Activated naive CD8-positive, alpha-beta T cell treated with anti-CD3 and anti-CD28 coated beads for 36 hours (primary cell): ENCODE measurements at places on chromosomes 4 and X.

DNA sequence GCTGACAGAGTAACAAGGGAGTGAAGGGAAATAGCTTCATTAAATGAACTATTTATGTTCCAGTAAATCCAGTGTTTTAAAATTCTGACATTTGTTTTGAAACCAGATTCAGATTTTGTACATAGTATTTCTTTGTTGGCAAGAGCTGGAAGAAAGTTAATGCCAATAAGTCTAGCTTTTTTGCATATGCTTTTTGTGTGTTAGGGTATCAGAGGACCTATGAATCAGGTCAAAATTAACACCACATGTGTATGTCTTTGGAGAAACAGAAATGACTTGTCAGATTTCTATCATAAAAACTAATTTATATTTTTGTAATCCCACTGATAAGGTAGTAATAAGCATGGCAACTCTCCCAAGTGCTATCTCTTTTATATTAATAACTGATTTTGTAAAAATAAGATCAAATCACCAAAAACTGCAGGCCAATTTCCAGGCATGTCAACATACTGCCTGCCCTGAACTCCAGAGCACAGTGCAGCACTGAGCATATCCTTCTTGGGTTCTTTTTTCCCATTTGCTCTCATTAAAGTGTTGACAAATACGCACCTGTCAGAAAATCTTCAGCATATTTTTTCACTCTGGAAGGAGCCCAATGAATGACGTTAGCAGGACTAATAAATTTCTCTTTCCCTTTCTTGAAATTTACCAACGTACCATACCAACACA is 65.5 kb downstream of the SH3RF1 start:
- DNase-seq, result no peak

- no peak for DNase-seq
Measured at GRCh38 chrX:124346877-124347241, 496 bp downstream of the SH2D1A start.

- DNase-seq, result no peak
Measured at GRCh38 chrX:153633048-153633447, 14.0 kb upstream of the DUSP9 start.

DNA sequence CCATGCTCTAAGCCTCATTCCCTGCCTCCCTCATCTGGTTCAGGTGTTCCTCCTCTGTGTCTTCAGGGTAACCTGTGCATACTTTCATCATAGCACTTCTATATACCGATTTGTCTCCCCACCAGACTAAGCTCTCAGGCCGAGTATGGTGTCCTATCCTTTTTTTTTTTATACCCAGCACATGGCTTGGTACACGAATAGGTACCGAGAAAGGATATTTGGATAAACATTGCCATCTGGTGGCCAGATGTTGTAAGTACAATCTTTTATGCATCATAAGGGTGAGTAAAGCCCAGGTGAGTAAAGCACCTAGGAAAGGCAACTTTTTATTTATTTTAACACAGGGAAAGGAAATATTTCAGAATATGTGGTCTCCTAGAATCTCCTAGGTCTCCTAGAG is 68.4 kb downstream of the MID2 start:
- peak; percentile 8 for DNase-seq

DNA sequence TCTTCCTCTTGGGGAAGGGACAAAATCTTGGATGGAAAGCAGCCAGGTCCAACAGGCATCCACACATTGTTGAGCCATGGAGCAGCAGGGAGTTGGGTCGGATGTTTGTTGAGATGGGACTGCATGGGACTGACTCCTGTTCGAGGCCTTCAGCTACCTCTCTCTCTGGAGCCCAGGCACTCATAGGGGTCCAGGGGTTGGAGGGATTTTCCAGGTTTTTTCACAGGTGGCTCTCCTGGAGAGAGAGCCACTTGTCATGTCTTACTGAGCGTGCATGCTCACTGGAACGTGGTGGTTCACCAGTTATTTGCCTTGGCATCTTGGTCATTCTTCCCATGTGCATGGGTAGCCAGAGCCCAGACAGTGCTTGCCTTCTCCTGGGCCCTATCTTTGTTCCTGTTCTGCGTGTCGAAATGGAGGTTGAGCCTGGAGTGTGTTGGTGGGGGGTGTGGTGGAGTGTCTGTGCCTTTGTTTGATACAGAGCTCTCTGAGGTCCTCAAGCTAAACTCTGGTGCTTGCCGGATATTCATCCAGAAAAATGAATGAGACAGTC is 60.6 kb downstream of the NBDY start:
- no peak for DNase-seq

DNA sequence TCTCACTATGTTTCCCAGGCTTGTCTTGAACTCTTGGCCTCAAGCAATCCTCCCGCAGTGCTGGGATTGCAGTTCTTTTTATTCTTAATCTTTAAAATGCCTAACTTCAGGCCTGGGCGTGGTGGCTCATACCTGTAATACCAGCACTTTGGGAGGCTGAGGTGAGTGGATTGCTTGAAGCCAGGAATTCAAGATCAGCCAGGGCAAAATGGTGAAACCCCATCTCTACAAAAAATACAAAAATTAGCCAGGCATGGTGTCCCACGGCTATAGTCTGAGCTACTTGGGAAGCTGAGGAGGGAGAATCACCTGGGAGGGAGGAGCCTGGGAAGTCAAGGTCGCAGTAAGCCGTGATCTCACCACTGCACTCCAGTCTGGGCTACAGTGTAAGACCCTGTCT is 45.9 kb downstream of the PLS3 start:
- DNase-seq, result no peak

GRCh38 chr4:158782551-158783360 is 13.9 kb downstream of the FNIP2 start:
- no peak for DNase-seq

GRCh38 chr4:139738846-139739613 is 73.4 kb downstream of the MGST2 start:
- no peak for DNase-seq

DNA sequence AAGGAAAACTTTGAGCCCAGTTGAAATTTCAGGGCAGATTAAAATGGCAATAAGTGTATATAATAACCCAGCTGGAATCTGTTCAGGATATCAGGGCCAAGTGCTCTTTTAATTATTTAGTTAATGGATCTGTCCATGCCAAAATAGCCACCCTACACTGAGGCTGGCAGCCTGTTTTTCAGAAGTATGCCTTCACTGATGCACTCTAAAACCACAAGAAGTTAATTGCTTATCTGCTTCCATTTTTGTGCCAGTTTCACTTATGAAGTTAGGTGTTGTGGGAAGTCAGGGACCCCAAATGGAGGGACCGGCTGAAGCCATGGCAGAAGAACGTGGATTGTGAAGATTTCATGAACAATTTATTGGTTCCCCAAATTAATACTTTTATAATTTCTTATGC is 960.3 kb downstream of the C4orf33 start:
- DNase-seq, result no peak

DNA sequence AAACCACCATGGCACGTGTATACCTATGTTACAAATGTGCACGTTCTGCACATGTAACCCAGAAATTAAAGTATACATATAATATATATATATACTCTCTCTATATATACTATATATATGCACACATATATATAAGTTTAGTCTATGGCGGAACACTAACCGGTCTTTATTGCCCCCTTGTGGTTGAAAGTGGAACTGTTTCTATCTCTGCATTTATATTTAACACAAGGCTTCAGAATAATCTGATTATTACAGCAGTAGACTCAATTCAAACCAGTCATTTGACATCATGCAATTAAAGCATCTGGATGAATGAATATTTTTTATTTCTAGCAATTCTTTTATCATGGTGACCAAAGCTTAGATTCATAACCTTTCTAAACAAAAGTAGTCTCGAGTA is 14.6 kb downstream of the RAB9B start:
- DNase-seq, result no peak

DNA sequence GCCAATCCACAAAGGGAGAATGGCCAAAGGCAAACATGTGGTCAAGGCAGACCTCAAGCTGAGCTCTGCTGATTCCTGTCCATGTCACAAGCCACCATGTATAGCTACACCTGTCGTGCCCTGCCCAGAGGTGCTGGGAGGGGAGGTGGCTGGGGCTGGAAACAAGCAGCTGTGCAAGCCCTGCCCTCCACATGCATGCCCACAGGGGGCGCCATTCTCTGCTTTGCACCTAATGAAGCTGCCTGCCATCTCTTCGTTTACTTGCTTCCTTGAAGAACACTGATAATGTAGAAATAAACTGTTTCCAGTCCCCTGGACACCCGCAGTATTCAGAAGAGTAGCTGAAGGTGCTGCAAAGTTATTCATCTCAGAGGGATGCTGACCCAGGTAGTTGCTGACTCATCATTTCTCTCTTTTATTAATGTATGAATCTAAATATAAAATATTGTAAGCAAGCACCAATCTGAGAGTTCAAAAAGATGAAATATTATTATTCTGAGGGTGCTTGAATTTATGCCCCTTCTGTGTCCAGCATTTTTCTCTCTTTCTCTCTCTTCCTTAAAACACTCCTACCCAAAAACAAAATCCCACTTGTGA is 278.6 kb downstream of the ADGRA3 start:
- peak; percentile 44 for DNase-seq

DNA sequence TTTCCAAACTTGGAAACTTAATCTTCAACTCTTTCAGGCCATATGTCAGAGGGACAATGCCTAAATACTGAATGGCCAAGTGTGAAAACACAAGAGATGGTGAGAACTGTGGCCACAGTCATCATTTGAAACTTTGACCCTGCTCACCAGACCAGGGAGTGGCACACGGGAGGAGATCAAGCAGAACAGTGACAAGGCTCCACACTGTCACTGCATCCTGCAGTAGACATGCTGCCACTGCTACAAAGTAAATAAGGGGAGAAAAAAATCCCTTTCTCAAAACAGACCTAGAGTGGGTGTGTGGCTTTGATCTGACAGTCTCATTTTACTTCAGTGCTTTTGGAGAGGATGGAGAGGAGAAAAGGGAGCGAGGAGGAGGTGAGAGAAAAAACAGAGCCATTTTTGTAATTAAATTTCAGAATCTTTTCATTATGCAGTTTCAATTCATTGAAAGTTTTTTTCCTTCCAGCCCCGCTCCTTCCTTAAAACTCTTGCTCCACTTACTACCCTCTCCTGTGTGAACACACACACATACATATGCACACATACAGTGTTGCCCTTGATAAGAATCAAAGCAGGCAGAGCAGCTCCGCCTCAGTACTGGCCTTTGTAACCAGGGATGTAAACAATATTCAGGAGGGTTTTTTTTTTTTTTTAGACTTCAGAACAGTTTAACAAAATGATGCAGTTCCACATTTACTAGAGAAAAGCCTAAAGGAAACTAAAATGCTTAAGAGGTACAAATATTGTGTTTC is 34.4 kb downstream of the NEXMIF start:
- no peak for DNase-seq

DNA sequence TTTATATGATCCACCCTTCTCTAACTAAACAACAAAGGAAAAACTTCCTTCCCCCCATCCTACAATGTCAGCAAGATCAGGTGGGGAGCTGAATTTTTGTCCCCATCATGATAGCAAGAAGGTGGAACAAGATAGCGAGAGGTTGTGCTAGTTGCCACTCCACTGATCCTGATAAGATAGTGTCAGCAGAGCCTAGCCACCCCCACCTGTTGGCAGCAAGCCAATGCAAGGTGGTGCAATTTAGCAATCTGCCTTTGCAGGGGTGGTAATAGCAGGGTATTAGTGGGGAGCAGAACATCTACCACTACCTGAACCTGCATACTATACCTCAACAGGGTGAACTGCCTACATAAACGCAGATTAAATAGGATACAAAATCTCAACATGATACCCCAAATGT is 80.2 kb upstream of the MAMLD1 start:
- no peak for DNase-seq

- peak; percentile 43 for DNase-seq
Measured at GRCh38 chr4:88382621-88383020, 4.0 kb downstream of the HERC6 start.

GRCh38 chrX:11375614-11376119 is 82.5 kb downstream of the AMELX start:
- DNase-seq, result no peak

- no peak for DNase-seq
Measured at GRCh38 chr4:83317671-83318070, 17.0 kb downstream of the HPSE start.

- no peak for DNase-seq
Measured at GRCh38 chrX:26352891-26353430, 137.0 kb downstream of the MAGEB5 start.

- DNase-seq, result no peak
Measured at GRCh38 chr4:109067508-109068235, 234.8 kb downstream of the COL25A1 start.
